Activated T-cell treated with anti-CD3 and anti-CD28 coated beads, Interleukin-2, amount 50 U/mL, for 24 hours (primary cell): ENCODE measurements at places on chromosomes 2 and 18.

DNA sequence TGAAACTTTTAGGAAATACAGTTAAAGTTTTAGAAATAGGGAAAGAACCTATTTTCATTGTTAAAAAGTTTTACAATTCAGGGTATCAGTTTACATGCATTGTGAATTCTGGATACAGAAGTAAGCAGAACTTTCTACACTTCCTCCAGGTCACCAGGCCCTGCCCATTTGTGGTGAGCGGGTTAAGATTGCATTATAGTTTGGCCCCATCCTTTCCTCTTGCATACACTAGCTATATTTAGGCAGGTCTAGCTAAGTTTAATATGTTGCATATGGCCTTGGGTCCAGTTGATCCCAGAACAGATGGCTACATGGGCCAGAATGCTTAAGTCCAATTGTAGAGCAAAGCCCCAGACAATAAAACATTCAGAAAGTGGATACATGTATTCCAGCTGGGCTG, 4.8 kb downstream of the VWA3B start:
- DNase-seq = no peak

DNA sequence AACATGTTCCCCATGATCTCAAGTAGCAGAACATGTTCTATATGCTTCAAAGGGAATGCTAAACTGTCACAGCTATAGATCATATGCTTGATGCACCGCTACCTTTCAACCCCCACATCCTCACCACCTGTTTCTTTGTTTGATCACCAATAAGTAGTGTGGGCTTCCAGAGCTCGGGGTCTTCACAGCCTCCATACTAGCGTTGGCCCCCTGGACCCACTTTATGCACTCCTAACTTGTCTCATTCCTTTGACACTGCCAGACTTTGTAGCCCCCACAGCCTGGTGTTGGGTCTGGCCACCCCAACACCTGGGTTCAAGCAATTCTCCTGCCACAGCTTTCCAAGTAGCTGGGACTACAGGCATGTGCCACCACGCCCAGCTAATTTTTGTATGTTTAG, 11.6 kb upstream of the RBM44 start:
- DNase-seq = no peak

- DNase-seq = peak; percentile 28
Measured at GRCh38 chr18:25349926-25350487, 2.0 kb downstream of the ZNF521 start.

GRCh38 chr2:96928277-96928781, 58.1 kb downstream of the FAM178B start:
- no peak for DNase-seq

DNA sequence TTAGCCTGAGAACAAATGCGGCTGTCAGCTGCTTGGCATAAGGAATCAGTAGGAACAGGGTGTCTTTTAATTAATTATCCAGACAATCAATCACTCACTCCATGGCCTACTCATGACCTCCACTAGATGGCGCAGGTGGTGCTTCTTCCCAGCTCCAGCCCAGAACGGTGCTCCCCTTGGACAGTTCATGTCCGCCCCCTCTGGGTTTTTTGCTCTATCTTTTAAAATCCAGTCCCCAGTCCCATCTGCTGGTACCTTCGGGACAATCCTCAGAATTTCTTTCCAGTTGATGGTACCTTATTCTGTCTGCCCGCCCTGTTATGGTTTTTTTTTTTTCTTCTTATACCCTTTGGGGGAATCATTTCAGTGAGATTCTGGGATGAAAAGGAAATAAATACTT, 99.8 kb downstream of the CACNB4 start:
- peak; percentile 48 for DNase-seq

- no peak for DNase-seq
Measured at GRCh38 chr2:36058953-36059352, 296.6 kb upstream of the CRIM1 start.

- DNase-seq = no peak
Measured at GRCh38 chr2:149422337-149422990, 92.1 kb downstream of the LYPD6 start.

DNA sequence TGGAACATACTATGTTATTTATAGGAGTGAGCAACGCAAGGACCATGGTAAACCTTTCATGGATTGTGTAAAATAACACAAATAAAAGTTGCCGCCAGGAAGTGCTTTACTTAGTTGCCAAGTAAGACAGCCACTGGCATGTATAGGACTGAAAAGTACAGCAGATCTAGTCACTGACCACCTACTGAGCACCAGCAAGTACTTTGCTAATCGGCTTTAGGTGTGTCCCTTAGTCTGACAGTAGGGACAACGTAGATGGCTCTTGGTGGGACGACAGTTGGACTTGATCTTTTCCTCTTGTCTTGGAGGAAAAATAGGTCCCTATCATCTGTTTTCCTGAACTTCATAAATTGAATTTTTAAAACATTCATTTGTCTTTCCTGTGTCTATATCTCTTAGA, 13.6 kb upstream of the CXXC1 start:
- DNase-seq = no peak

- no peak for DNase-seq
Measured at GRCh38 chr2:134722728-134723127, 3.9 kb upstream of the TMEM163 start.

- no peak for DNase-seq
Measured at GRCh38 chr18:22817844-22818243, 115.3 kb upstream of the RBBP8 start.

- DNase-seq = no peak
Measured at GRCh38 chr18:48521723-48522122, 17.1 kb upstream of the CTIF start.
